ENCODE measurements at places on chromosomes 11 and 22. TPM values are rescaled to one million over a fixed set of nuclear protein-coding genes. Genes with fewer than 3 reads are reported as not detected.
A peak's percentile ranks its signal among the peaks of the same experiment; 100 is the strongest.

GRCh38 chr11:93895106-93895862, 44.9 kb upstream of the VSTM5 start:
- DNase-seq, result peak; percentile 73

- no peak for DNase-seq
These were observed 97.4 kb upstream of the SLC6A5 start for GRCh38 chr11:20501971-20502370.

DNA sequence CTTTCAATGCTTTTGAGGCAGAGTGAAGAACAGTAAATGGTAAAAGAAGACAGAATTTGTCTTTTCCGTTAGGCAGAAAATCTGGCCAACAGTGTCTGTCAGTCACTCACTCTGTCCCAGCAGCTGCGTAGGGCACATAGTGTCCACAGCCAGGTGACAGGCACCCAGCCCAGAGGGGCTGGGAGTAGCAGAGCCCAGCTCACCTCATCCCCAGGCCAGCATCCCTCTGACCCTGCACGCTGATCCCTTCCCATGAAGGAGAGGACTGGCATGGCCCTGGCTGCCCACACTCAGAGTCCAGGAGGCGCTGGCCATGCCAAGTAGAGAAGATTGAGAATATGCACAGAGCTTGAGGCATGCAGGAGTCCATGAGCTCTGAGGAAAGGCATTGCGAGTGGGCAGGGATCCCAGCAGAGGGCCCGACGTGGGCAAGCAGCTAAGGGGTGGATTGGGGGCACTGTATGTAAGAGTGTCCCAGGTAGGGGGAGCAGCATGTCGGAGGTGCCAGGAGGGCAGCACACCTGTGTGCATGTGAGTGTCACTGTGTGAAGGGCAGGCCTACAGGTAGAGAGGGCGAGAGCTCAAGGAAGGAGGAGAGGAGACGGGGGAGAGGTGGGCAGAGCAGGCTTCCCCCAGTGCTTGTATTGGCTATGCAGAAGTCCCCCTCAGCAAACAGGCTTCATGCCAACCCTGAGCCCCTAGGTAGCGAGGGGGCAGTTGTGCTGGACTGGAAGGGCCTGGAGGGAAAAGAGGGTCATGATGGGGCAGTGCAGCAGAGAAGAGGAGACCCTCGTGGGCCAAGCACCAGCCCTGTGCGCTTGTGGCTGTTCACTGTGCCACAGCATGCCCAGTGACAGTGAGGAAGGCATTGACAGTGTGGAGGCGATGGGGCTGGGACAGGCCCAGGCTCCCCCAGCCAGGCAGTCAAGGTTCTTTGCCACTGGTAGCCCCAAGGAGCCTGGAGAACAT, 133.8 kb downstream of the OSBP2 start:
- no peak for DNase-seq

GPHA2 gene
- polyA plus RNA-seq, result not detected
